ENCODE measurements at places on chromosomes 4 and X. TPM values are rescaled to one million over a fixed set of nuclear protein-coding genes. Genes with fewer than 3 reads are reported as not detected.

GRCh38 chr4:158490629-158491028, 31.1 kb upstream of the RXFP1 start:
- DNase-seq = no peak

GRCh38 chrX:133323431-133323830, 91.9 kb downstream of the GPC4 start:
- no peak for DNase-seq

- no peak for DNase-seq
These were observed 230.2 kb downstream of the EVC2 start for GRCh38 chr4:5478169-5478568.

DNA sequence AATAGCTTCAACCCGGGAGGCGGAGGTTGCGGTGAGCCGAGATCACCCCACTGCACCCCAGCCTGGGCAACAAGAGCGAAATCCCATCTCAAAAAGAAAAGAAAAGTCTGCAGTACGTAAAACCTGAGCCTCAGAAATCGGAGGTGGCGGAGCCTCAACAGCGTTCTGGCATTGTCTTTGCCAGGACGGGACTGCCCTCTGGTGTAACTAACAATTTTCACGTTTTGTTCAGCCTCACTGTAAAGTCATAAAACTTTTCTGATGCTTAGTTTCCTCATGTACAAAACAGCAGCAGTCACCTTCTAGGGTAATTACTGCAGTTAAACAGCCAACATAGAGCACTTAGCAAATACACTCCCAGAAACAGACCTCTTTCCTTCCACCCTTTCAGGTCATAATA, 121.7 kb downstream of the RBM47 start:
- DNase-seq = no peak

- no peak for DNase-seq
These were observed 59.7 kb upstream of the TMEM164 start for GRCh38 chrX:109943092-109943739.

- no peak for DNase-seq
These were observed 165.7 kb upstream of the CT83 start for GRCh38 chrX:116628464-116628863.

The MAP7D3 gene
- 29.6 TPM for total RNA-seq

GRCh38 chrX:152817078-152817764, 13.3 kb downstream of the CETN2 start:
- no peak for DNase-seq

GRCh38 chr4:1880332-1880731, 9.1 kb downstream of the NSD2 start:
- no peak for DNase-seq

The ZNF718 gene
- total RNA-seq = 10.0 TPM

- no peak for DNase-seq
These were observed 3.7 kb upstream of the PHOX2B start for GRCh38 chr4:41752081-41752836.

The PHOX2B gene
- not detected for total RNA-seq

The ENPEP gene
- 0.99 TPM for total RNA-seq

The NLGN4X gene
- 2.2 TPM for total RNA-seq

DNA sequence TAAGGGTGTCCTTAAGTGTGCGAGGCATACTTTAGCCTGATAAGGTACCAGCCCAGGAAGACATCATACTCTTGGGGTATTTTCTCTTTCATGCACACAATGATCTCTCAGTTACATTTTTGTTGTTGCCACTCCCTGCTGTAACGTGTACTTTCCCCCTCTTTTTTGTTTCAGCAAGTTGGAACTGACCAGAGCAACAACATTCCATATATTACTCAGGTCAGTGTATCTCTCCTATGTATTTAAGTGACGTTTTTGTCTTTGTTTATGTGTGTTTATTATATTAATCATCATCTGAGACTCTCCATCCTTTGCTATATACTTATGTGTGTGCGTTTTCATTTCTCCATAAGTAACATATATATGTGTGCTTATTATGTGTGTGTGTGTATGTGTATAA, 71.3 kb upstream of the VBP1 start:
- no peak for DNase-seq

DNA sequence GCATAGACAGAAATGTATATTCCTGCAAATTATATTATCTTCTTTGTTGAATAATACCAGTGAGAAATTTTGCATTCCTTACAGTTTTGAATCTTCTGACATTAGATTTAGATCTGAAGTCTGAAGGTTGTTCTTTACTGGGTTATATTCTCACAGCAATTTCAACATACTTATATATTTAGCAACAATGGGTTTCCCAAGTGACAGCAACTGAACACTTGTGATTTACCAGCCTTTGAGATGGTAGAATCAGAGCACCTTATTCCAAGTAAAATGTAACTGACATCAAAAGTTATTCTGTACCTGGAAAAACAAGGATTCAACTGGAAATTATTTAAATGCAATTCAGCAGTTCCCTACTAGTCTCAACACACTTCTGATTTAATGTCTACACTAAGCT, 66.0 kb downstream of the RELL1 start:
- no peak for DNase-seq

The IL15 gene
- total RNA-seq = 4.2 TPM

DNA sequence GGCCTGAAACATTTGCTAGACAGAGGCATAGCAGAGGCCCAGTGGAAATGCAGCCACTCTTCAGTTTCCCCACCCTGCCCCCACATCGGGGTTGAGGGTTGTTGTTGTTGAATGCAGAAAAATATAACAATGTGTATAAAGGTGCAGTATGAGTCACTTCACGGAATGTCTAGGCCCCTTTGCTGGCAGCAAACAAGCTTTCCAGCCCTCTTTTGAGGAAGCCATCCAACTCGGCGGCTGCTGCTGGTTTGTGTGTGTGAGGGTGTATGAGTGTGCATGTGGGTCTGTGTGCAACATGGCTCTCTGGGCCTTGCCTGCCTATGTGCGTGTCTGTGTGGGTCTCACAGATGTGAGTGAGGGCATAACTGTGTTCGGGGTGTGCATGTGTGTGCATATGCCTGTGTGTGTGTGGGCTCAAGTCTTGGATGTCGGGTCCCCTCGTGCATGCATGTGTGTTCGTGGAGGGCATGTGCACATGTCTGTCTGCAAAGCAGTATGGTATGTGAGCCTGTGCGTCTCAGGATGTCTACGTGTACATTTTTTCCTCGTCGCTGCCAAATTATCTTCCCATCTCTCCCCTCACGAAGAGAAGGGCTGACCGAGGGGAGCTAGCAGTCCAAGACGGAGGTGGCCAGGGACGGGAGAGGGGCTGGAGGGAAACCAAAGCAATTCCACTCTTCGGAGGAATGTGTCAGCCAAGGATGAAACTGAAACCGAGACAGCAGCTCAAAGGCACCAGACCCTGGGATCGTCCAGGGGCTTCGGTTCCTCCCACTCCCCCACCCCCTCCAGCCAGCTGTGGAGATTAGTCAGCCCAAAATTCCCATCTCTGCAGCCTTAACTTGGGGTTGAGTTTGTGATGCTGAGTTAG, 8.4 kb upstream of the ELF4 start:
- DNase-seq = no peak

The HSFX2 gene
- 0.35 TPM for total RNA-seq

- no peak for DNase-seq
These were observed 1794.0 kb downstream of the STIM2 start for GRCh38 chr4:28654618-28655017.

DNA sequence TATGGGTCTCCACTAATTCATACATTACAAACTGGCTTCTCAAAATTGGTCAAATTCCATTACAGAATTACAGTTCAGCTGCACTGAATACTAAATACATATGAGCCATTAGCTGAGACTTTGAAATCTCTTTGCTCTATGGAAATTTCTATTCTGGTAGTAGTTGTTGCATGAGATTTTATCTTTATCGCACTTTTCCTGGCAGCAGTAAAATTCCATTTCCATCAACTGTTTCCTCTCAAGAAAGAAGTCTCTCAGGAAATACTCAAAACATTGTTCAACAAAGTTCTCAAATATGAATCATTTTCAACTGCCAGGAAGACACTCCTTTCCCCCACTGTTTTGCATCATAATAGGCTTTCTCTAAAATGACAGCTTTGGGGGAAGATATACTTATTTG, 51.3 kb downstream of the ATP11C start:
- DNase-seq = no peak

The HSFX3 gene
- total RNA-seq = not detected

The MAGEC3 gene
- not detected for total RNA-seq

The TEX13C gene
- total RNA-seq = not detected

DNA sequence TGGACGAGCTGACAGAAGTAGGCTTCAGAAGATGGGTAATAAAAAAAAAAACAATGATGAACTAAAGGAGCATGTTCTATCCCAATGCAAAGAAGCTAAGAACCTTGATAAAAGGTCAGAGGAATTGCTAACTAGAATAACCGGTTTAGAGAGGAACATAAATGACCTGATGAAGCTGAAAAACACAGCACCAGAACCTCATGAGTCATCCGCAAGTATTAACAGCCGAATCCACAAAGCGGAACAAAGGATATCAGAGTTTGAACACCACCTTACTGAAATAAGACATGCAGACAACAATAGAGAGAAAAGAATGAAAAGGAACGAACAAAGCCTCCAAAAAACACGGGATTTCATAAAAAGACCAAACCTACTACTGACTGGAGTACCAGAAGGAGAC, 10.5 kb downstream of the NELFA start:
- no peak for DNase-seq

The CFP gene
- 1.9 TPM for total RNA-seq

The TKTL2 gene
- not detected for total RNA-seq

DNA sequence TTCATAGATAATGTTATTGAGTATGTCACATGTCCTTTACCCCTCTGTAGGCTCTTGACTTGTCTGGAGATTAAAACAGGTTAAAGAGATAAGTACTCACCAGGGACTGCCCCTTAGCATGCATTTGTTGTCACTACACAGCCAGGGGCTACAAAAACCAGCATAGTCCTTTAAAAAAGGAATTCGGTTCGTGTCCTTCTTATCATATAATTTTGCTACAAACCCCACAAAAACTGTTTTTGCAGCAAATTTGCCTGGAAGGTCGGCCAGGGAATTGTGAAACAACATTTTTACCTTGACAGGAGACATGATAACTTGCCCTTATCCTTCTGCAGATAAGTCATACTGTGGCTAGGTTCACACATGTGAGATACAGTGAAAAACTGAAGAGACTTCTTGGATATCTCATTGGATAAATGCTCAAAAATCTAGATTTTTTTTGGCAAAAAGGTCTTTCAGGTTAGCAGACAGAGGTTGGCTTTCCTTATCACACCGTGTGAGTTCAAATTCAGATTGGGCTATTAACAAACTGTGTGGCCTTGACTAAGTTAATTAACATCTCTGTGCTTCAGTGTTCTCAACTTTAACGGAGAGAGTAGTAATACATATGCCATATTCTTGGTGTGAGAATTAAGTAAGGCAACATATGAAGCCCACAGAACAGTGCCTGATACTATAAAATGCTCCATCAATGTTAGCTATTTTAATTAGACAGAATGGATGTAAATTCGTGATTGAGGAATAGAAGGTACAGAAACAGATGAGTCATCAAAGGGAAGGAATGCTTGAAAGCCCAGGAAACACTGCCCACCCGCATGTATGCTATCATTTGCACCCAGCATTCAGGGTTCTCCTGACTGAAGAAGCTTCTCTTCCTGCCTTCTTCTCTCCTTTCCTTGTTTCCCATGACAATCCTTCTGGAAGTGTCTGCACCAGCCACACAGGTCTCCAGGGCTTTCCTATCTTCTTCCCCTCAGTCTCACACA, 30.0 kb downstream of the FAM9C start:
- DNase-seq = no peak

DNA sequence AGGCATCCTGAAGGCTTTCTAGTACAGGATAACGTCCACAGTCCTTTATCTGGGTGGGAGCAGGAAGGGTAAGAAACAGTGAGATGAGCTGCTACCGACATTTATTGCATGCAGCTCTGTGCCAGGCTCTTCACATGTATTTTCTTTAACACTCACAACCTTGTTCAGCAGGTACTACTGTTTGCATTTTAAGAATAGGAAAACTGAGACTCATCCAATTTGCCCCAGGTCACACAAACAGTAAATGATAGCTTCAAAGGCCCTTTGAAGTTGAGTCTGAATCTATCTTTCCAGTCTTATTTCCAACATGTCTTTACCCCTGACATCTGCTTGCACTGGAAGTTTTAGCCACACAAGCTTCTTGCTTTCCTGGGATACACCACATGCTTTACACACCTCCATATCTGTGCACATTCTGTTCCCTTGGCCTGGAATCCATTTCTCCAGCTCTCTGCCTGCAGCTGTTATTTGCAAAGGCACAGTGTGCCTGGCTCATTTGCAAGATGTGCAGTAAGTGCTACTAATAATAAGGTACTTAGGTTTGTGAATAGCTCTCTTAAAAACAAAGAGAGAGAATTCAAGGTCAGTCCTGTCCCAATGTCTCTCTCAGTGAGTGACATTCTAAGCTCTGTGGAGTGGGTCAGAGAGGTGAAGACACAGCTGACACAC, 61.2 kb downstream of the METTL14 start:
- DNase-seq = no peak

The POLN gene
- 2.1 TPM for total RNA-seq

GRCh38 chrX:139932073-139932900, 566 bp downstream of the ATP11C start:
- DNase-seq = no peak

GRCh38 chr4:140240237-140240636, 86.3 kb upstream of the MAML3 start:
- no peak for DNase-seq

The CDKL2 gene
- total RNA-seq = 2.1 TPM

GRCh38 chrX:137363559-137363958, 202.4 kb upstream of the ZIC3 start:
- no peak for DNase-seq

GRCh38 chr4:39526765-39527295, 409 bp downstream of the UGDH start:
- DNase-seq = no peak

The SLC34A2 gene
- not detected for total RNA-seq

DNA sequence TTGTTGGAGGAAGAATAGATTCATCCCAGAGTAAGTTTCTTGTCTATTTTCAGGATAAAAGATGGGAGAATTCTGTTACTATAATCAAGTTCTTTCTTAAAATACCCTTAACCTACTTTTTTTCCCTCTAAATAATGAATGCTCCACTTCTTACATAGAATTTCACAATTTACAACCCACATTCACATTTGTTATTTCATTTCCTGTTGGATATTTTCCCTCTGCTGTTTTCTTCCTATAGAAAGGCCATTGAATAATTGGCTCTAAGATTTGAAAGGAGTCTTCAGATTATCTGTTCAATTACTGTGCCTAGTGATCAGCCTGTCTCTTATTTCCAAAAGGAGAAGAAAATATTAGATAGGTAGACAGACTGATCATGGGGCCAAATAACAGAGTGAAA, 79.7 kb downstream of the CPE start:
- DNase-seq = no peak

DNA sequence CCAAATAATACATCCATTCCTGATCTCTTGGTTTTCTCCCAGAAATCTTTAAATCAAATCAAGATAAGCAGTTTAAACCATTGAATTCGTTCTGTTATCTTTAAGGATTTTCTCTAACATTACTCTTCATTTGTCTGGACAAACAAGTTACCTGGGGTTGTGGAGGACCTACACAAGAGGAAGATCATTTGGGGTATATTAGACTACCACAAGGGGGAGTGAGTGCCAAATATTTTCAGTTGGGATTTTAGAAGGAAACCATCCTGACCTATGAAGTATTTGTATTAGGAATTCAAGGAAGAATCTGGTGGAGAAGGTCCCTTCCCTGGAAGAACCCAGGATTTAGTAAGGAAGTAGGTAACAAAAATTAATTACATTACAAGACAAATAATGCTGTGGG, 12.0 kb upstream of the DCHS2 start:
- DNase-seq = no peak

- no peak for DNase-seq
These were observed 44.1 kb downstream of the NAA11 start for GRCh38 chr4:79281566-79282359.

GRCh38 chr4:88012647-88013046, 5.2 kb downstream of the PKD2 start:
- no peak for DNase-seq

The COL4A6 gene
- total RNA-seq = 8.1 TPM

Measured in glomerular endothelial cell (primary cell).